ENCODE measurements at places on chromosomes 2 and 18.

DNA sequence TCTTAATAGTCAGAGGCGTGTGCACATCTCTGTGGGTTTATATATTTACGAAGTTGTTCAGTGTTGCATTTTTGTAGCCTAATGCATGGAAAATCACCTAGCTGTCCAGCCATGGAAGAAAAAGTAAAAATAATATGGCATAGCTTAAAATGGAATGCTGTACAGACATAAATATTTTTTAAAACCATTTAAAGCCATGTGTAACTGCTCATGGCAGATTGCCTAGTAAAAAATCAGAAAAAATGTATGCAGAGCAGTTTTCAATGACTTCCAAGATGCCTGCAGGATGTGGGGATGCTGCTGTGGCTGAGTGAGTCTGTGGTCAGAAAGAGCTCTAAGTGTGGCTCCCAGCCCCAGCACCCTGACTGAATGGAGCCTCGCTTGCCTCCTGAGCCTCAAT lies 64.8 kb upstream of the ALKAL2 start:
- no peak for DNase-seq

DNA sequence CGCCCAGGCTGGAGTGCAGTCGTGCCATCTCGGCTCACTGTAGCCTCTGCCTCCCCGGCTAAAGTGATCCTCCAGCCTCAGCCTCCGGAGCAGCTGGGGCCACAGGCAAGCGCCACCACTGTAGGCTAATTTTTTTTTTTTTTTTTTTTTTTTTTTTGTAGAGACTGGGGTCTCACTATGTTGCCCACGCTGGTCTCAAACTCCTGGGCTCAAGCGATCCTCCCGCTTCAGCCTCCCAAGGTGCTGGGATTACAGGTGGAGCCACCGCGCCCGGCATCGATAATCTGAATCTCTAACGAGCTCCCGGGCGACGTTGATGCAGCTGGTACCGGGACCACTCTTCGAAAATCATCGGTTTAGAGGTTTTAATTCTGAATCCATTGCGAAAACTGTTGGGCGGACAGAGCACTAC lies 520 bp upstream of the CYP20A1 start:
- no peak for DNase-seq

DNA sequence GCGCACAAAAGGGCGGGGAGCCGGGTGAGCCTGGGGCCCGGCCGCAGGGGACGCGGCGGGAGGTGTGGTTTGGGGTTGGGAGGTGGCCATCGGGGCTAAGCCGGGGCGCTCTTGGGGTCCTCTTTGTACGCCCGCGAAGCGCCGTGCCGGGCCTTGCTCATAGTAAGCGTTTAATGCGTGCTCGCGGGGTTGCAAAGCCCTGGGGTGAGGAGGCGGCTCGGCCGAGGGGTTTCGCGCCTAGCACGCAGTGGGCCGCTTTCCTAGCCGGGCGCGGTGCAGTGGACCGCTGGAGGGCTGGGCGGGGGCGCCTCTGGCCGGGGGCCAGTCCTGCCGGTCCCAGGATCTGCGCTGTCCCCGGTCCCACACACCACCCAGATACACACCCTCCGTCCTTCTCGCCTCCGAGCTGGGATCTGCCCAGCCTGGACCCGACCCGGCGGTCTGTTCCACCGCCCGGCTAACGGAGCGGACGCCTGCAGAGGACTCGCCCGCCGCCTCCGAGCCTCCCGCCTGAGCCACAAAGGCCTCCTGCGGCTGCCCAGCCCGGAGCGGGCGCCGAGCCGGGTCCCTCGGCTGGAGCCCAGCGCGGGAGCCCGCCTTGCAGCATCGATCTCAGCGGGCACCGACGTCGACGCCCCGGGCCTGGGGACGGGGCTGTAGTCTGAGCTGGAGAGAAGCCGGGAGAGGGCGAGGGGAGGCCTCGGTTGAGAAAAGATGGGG lies 564 bp downstream of the DPYSL5 start:
- no peak for DNase-seq

DNA sequence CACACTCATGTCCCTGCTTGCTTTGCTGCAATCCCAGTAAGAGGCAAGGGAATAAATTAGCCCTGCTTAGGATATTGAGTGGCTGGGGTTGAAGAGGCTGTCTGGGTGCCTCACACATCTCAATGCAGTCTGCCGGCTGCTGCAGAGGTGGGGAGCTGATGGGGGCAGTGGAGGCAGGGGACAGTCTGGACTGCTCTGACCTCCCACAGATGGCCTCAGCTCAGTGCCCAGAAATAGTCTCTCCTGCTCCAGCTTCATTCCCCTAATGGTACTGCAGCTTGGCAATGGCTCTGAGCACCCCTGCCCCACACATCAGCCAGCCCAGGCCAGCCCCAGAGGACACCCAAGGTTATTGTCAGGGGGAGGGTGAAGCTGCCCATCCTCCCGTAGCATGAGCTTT lies 21.5 kb upstream of the TNS1 start:
- no peak for DNase-seq
